Stimulated activated CD8-positive, alpha-beta memory T cell treated with anti-CD3 and anti-CD28 coated beads, Interleukin-4, amount 100 ng/mL, for 1 hour (primary cell): ENCODE measurements at places on chromosomes 11 and 22.
A peak's percentile ranks its signal among the peaks of the same experiment; 100 is the strongest.

DNA sequence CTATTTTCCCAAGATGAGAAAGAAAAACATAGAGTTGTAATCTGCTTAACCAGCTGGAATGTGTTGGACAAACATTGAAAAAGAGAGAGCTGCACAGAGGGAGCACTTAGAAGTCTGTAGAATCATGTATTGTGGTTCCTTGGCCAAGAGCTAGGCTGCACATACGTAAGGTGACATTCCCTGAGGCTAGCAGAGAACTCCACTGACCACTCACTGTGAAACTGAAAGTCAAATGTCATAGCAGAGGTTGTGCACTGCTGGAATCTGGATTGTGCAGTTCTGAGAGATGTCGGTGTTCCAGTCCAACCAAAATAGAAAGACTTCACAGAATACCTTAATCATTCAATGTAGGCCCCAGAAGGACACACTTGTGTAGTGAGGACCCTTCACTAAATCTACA, 772.8 kb upstream of the RAG2 start:
- no peak for DNase-seq

GRCh38 chr22:33073989-33074418, 15.8 kb upstream of the SYN3 start:
- DNase-seq, result no peak

GRCh38 chr11:122367809-122368231, 251.8 kb upstream of the BLID start:
- no peak for DNase-seq

GRCh38 chr11:89536926-89537325, 45.8 kb upstream of the NOX4 start:
- no peak for DNase-seq

DNA sequence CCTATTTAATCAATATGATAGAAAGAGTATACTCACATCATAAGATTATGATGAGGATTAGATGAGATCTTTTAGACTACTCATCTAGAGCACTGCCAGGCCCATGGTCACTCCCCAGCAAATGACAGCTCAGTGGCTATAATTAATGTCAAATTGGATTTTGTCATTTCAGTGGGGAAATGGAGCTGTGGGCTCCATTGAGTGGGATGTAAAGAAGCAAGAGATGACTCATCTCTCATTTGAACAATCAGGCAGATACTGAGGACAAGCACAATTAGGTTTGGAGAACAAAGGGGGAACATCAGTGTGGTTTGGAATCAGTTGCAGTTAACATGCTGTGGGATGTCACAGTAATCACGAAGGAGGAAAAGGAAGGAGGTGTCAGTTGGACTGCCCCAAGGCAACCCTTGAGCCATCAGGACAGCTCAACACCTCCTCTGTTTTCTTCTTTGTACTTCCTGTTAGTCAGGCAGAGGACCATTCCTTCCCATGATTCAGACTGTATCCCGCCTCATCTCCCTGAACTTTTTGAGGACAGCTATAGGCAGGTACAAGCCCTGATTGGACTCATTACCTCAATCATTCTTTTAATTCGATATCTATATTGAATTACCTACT, 473.7 kb upstream of the ISX start:
- no peak for DNase-seq

- DNase-seq, result no peak
Observed at GRCh38 chr11:11230802-11231562, 122.1 kb downstream of the CSNK2A3 start.

DNA sequence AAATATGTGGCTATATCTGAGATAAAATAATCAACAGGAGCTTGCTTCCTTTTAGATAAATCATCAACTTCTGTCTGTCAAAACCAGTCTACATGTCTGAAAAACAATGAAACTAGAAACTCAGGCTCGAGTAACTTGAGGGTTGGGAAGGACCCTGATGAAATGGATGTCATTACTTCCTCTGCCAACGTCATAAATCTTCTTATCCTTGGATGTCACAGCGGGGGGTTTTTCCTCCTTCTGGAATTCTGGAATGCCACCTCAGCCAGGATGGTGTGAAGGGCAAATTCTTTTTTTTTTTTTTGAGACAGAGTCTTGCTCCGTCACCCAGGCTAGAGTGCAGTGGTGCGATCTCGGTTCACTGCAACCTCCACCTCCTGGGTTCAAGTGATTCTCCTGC, 13.4 kb downstream of the LGR4 start:
- DNase-seq, result no peak

GRCh38 chr11:69559181-69559580, 77.7 kb downstream of the LINC01488 start:
- DNase-seq, result no peak

GRCh38 chr11:127791844-127792243, 791.3 kb upstream of the KIRREL3 start:
- DNase-seq, result no peak

GRCh38 chr11:94866936-94867795, 99.0 kb downstream of the AMOTL1 start:
- DNase-seq, result no peak

- DNase-seq, result peak; percentile 25
Observed at GRCh38 chr22:26367402-26368245, 61.4 kb upstream of the ASPHD2 start.

DNA sequence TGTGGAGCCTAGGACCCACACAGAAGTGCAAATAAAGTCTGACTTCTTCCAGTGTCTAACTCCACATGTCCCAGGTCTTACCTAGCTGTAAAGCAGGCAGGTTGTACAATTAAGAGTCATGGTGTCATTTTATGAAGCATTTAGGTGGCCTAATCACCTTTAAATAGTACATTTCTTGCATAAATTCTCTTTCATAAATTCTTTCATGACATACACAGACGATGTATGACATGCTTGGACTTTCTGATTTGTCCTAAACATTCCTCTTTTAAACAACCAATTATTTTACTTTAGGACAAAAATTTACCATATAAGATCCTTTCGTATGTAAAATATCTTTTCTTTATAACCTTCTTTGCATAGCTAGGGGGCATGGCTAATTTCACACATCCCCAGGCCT, 31.3 kb downstream of the TSKU start:
- DNase-seq, result no peak

GRCh38 chr22:28051091-28051786, 132.2 kb upstream of the PITPNB start:
- DNase-seq, result no peak

DNA sequence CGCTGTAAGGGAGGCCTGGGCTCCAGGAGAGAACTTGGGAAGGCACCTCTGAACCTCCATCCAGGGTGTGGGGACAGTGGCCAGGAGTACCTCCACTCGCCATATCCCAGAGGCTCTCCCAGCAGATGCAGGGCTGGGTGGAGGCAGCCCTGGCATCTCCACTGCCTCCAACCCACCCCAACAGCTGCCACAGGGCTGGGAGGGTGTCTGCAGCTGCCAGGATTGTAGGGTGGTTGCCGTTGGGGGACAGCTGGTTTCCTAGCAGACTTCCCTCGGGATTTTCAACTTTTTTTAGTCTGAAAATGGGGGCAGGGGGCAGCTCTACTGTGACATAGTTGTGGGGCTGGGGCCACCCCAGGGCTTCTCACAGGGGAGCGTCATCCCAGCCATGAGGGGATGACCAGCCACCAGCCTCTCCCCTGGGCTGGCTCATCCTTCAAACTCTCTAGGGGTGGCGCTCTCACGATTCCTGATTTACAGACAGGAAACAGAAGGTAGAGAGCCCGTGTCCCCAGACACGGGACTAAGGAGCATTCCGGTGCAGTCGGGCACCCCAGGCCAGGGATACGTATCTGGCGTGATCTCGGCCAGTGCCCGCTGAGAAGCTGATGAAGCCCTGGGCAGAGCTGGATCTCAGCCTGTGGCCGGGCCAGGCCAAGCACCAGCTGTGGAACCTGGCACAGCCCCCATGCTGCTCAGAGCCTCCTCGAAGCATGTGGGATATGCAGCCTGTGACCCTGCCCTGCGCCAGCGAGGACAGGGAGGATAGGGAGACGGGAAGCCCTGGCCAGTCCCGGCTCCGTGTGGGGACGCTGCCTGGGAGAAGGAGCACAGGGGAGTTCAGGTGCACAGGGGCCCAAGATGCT, 9.9 kb downstream of the PRR5 start:
- DNase-seq, result no peak

- no peak for DNase-seq
Observed at GRCh38 chr22:45072322-45072903, 62.6 kb upstream of the PHF21B start.

DNA sequence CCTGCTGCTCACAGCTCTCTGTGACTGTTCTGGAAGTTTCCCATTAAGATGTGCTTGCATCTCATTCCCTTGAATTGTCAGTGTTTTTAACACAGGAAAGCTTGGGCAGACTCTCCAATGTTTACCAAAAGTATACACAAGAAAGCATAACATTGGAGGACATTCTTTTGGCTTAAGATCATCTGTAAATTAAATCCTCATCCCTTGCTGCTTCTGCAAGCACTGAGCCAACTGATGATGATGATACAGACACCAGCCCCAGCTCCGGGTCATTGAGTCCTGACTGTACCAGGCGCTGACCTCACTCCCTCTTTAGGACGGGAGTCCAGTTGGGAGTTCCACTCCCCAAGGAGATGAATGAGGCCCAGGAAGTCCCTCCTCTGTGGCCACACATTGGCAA, 23.8 kb downstream of the CD82 start:
- no peak for DNase-seq

DNA sequence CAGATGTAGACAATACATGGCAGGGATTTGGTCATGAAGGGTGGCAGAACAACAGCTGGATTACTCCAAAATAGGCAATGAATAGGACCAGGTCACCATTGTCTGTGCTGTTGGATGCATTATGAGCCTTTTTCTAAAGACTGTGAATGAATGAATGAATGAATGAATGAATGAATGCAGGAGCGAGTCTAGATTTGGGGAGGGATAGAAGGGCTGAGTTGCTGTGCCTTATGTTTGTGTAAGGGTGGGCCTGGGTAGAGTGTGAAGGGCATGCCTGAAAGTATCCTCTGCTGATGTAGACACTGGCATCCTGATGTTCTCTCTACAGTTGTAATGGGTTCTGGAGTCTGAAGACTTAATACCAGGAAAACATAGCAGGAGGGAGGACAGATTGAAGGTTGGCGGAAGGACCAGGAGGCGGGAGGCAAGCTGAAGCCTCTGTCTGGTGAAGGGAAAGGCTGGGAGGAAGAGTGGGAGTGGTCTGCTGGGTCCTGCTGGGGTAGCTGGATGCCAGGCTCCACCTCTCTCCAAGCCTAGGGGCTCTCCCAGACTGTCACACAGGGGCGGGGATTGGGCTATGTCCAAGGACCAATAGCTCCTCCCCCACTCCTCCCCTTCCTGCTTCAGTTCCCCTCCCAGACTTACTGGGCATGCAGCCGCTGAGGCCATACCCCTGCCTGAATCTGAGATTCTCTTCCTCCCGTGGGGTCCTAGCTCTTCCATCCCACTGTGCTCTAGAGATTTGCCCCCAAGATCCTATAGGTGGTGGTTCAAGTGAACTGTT, 4.8 kb downstream of the TRIM3 start:
- DNase-seq, result no peak

DNA sequence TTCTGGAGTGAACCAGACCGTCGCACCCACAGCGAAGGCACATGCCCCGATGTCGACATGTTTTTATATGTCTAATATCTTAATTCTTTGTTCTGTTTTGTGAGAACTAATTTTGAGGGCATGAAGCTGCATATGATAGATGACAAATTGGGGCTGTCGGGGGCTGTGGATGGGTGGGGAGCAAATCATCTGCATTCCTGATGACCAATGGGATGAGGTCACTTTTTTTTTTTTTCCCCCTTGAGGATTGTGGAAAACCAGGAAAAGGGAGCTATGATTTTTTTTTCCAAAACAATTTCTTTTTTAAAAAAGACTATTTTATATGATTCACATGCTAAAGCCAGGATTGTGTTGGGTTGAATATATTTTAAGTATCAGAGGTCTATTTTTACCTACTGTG, 49.2 kb upstream of the OR4B1 start:
- DNase-seq, result no peak

GRCh38 chr11:118619444-118620197, 12.2 kb downstream of the PHLDB1 start:
- DNase-seq, result no peak

DNA sequence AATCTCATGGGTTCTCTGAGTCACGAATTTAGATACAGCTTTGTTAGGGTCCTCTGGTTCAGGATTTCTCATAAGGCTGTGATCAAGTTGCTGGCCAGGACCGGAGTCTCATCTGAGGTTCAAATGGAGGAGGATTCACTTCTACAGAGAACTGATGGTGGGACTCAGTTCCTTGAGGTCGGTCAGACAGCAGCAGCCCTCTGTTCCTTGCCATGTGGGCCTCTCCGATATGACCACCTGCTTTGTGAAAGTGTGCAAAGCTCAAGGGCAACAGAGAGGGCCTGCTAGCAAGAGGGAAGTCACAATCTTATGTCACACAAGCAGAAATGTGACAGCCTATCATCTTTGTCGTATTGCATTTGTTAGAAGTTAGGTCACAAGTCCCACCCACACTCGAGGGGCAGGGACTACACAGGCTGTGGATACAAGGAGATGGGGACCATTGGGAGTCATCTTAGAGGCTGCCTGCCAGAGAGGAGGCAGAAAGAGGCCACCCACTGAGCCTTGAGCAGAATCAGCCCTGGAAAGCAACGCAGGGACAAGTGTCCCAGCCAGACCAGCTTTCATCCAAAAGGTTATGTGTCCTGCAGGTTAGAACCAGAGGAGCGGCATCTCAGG, 34.5 kb downstream of the RPUSD4 start:
- DNase-seq, result no peak
